ENCODE measurements at places on chromosomes 1 and 21.

DNA sequence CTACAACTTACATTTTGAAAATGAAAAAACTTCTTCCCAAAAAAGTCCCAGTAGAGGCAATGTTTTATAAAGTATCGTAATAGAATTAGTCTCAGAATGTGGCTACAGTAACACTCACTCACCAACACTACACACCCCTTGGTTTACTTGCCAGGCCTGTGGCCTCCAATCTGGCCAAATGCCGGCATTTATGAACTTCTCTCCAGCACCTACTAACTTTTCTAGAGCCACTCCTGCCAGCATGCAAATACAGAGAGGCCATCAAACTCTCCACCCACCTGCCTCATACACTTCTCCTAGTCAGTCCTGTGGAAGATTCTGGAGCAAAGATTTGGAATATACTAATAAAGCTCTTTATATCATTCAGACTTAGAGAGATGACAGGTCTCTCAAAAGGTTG, 32.3 kb downstream of the STPG1 start:
- DNase-seq, result no peak

DNA sequence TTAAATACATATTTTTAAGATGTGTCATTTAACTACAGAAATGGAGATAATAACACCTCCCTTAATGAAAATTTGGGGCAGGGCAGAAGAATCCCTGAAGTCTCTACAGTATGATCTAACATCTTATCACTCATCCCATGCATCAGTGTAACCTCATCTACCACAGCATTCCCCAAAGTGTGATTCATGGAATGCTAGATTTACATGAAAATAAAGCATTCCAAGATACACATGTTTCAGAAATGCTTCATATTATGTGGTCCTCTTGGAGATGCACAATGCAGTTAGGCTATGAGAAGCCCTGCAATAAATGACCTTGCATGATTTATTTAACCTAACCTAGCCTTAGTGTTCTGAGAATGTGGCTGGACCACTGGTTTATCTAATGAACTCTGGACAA, 166.9 kb upstream of the SYT6 start:
- no peak for DNase-seq

DNA sequence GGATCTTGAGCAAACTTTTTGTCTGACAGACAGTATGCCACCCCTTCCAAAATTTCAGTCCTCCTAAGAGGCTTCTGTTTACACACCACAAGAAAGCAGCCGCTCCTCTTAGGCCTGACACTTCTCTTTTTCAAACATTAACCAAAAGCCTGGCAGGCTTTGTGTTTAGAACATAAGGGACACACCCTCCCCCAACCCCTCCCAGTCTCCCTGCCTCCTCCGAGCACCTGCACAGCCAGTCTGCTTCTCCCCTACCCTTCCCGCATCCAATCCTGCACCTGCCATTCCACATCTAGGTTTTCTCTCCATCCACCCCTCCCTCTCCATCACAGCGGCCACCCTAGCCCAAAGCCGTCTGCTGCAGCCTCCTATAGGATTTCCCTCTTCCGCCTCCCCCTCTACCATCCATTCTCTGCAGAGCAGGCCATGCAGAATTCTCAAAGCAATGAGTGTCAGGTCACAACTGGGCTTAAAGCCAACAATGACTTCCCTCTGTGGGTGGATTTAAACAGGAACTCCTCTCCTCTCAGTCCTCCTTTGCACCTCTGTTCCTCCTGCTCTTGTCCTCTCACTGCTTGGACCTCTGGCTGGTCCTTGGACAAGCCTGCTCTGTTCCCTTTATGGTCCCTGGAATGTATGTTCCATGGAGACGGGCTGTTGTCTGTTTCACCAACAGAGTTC, 478.2 kb downstream of the NPHP4 start:
- no peak for DNase-seq

- no peak for DNase-seq
These were observed 28.2 kb upstream of the DOCK7 start for GRCh38 chr1:62716397-62716796.

GRCh38 chr1:204726478-204726877, 40.9 kb upstream of the LRRN2 start:
- DNase-seq, result no peak

DNA sequence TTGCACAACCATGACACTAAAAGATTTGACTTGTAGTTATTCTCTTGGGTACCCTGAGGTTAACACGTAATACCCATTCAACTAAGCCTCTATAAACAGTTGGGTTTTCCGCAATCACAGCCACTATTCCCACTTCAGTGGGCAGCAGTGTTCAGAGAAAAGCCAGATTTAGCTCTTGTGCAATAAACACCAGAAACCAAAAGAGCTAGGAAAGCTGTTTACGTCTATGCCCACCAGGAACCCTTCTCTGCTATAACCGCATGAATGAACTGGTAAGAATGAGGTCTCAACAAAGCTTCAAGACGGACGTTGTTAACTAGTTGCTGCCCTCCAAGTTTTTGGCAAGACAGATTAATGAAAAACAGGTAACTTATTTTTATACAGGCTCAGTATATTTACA, 101.3 kb downstream of the SLC45A1 start:
- DNase-seq, result no peak

- DNase-seq, result no peak
These were observed 161.5 kb downstream of the TOMM20 start for GRCh38 chr1:234967121-234967520.

DNA sequence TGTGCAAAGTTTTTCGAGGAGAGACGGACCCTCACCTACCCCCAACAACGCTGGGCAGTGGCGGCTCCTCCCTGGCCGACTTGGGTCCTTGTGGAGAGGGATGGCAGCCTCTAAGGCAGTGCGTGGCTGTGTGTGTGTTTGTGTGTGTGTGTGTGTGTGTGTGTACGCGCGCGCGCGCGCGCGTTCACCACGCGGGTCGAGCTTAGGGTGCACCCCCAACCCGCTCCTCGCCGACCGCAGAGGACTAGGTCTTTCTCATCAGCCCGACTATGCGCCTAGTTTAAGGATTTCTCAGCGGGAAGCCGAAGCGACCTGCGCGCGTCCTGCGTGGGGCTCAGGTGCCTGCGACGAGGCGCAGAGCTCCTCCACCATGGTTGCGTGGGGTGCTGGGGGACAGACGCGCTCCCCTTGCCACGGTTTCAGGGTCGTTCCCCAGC, 940 bp downstream of the SOX13 start:
- no peak for DNase-seq

DNA sequence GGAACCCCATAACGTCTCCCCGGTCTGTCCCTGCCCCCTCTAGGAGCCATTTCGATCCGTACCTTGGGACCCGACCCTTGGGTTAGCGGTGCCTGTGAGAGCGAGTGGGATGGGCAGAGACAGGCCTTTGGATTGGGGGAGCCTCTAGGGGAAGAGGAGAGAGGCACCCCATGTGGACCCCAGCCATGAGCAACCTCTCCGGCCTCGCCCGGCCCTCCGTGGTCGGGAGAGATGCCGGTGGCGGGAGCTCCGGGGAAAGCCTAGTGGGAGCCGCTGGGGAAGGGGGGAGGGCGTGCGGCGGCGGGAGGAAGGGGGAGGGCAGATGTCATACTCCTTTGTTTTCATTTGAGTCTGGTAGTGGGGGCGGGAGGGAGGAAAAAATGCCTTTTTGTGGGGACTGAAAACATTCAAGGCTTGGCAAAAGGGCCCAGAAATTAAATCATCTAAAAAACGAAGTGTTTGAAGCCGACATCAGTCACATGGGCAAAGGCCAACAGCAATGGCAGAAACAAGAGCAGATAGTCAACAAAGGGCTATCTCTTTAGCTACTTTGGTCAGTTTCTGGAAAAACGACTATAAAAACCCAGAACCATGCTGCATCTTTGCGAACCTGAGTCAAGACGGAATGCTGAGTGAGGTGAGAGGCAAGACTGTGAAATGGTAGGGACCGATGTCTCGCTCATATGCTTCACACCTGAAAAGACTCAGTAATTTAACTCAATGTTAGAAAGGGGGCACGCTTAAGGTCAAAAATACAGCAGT, 758 bp downstream of the PTBP2 start:
- no peak for DNase-seq

- DNase-seq, result no peak
These were observed 1.6 kb upstream of the LEFTY2 start for GRCh38 chr1:225942574-225942973.

- no peak for DNase-seq
These were observed 40.6 kb downstream of the ENAH start for GRCh38 chr1:225612287-225612686.

DNA sequence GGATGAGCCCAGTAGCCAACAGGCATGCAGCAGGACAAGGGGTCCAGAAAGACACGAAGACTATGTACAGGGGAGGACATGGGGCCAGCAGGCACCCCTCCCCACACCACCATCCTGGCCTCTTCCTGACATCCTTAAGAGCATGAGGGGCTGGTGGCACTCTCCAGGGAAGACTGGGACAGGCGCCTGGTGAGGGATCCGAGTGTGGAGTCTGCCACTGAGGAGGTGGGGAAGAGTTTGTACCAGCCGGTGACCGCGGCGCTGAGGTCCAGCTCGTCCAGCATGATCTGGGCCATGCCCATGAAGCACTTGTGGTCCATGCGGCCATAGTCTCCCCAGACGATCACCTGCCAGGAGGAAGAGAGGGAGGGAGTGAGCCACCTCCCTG, 39.1 kb downstream of the RIMS3 start:
- no peak for DNase-seq

DNA sequence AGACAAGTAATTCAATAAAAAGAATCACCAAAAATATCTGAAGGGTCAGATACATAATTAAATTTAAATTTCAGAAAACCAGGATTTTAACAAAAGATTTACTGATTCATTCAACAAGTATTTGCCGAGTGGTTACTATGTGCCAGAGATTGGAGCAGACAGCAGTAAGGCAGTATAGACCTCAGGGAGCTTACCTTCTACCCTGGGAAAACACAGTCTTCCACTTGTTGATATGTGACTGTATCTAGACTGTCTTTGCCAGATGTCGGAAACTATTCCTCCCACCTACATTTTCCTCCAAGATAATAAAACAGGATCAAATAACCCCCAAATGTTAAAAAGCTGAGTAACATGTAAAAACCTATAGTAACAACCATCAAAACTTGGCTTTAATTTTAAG, 6.2 kb downstream of the HNRNPR start:
- no peak for DNase-seq
